ENCODE measurements at places on chromosomes 3 and 15.

DNA sequence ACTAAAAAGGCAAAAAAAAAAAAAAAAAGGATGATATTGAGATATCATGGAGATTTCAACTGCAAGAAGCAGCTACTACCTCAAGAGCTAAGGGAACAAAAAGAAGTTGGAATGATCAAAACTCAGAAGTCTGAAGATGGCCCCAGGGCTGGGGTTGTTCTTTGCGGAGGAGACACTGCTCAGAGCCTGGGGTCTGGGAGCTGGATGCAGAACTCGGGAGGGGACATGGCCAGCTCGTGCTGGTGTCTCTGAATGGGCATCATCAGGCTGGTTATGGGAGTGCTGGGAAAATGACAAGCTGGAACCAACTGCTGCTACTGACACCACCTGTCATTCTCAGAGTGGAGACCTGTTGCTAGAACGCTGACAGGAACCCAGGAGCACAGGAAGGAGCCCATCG lies 14.2 kb upstream of the ADIPOQ start:
- no peak for DNase-seq

DNA sequence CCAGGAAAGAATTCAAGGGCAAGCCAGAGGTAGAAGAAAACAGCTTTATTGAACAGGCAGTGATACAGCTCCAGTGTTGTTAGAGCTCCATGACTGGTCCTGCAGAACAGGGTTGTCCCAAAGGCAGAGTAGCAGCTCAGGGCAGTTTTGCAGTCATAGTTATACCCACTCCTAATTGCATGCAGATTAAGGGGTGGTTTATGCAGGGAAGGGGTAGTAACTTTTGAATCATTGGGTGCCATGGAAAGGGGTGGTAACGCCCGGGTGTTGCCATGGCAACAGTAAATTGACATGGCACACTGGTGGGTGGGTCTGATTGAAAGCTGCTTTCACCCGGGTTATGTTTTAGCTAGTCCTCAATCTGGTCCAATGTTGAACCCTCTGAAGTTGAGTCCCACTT lies 9.7 kb upstream of the RAB6B start:
- DNase-seq = no peak

DNA sequence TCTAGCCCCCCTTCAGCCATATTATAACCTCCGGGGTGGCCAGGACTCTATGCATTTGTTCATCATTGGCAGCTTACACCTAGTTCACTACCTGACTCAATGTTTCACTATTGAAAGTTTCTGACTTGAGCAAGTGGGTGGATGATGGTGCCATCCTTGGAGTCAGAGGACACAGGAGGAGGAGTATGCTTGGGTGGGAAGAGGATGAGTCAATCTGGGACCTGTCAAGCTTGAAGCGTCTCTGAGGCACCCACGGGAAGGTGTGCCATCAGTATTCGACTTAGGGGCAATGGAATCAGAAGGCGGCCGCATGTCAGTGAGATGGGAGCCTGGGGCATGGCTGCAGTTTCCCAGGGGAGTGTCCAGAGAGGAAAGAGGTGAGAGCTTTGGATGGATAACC lies 133.3 kb downstream of the EPHB1 start:
- DNase-seq = no peak

DNA sequence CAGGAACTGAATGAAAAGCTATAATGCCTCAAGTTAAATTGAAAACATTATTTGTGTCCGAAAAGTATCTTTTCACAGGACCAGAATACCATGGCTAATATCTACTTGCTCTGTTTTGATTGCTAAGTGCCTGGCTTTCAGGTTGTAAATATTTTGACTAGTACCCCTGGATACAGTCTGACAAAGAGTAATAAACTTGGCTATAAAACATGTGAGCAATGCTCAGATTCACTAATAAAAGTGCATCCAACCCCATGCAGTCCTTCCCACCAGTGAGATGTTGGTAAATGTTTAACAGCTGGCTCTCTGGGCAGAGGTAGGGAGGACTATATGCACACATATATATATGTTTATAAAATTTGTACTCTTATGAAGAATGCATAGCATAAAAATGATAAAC lies 281.8 kb upstream of the TGFBR2 start:
- DNase-seq = no peak

GRCh38 chr3:38455639-38456430 lies 2.1 kb downstream of the ACVR2B start:
- DNase-seq = peak; percentile 70

DNA sequence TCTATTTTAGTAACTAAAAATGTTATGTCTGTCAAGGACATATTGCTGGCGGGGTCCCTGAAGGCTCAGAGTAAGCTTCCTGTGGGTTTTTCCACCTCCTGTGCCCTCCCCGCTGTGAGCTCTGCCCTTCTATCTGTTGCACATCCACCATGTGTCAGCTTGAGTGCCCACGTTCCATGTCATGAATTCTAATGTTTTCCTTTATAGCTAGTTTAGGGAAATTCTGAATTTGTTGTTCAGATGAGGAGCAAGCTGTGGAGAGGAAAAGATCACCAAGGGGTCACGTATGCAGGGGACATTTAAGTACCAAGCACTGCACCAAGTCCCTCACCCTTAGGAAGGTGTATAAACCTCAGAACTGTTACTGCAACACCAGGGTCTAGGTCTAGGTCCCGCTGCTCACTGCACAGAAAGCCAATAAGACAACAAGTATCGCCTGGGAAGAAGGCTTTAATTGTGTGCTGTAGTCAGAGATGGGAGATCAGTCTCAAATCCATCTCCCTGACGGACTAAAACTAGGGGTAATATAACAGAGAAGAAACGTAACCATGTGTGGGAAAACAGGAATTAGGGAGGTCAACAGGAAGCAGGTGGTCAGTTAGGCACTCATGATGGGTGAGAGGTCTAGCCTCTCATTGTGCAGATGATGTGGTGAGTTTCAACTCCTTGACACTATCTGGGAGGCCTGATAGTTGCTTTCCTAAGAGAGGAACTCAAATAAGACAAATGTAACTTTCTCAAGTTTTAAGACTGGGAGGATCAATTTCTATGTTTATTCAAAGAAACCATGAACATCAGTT lies 9.7 kb downstream of the GP9 start:
- no peak for DNase-seq

GRCh38 chr3:123695731-123696640 lies 111.1 kb upstream of the HACD2 start:
- DNase-seq = no peak

GRCh38 chr3:62109534-62109933 lies 263.8 kb downstream of the FEZF2 start:
- DNase-seq = no peak

GRCh38 chr15:85485956-85486567 lies 105.7 kb downstream of the AKAP13 start:
- peak; percentile 56 for DNase-seq

GRCh38 chr3:148937467-148938255 lies 53.7 kb upstream of the GYG1 start:
- DNase-seq = no peak

GRCh38 chr3:16448639-16449070 lies 64.8 kb downstream of the RFTN1 start:
- no peak for DNase-seq

DNA sequence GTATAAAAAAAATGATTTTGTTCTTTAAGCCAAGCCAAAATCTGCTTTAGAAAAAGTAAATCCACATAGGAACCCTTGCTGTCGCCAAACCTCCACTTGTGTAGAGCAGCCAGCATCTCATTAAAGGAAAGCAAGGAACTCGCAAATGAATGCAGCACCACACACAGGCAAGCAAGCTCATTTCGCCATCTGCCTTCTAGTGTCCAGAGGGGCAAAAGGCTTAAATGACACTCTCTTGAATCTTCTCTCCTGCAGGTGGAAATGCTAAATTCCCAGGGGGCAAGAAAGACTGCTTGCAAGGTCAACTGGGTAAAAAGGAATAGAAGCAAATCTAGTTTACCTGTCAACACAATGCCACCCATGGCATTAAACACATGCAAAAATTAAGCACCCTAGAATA lies 2.4 kb downstream of the MB21D2 start:
- no peak for DNase-seq

GRCh38 chr3:119594066-119594465 lies 3.6 kb upstream of the PLA1A start:
- DNase-seq = no peak

- DNase-seq = peak; percentile 3
These were observed 7.9 kb downstream of the ACAA1 start for GRCh38 chr3:38129058-38129457.

DNA sequence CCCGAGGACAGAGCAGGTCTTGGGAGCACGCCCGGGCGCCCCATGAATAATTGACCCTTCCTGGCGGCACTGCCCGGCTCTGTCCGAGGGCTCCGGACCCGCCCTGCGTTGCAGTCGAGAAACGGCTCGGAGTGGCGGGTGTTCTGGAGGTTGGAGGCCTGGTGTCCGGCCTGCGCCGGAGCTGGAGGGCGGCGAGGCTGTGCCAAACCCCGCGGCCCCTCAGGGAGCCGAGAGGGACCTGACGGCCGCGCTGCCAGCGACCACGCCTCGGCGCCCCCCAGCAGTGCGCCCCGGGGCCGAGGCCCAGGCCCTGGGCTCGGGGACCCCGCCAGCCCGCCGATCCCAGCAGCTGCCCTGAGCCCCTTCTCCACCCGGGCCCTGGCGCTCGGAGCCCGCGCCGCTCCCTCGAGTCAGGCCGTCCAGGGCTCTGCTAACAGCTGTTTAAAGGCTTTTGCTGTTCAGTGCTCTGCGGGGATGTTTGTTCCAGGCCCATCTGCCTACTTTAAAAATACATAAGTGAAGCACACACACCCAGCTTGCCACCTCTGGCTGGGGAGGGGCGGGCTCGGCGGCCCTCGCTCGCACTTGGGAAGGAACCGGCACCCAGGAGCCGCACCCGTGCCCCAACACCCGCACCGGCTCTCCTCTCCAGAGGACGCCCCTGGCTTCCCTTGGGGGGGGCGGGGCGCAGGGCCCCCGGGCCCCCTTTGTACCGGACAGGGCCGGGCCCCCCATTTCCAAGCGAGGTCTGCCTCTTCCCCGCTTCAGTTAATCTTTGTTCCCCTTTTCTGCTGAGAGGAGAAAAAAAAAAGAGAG lies 730 bp upstream of the ZNF710 start:
- peak; percentile 51 for DNase-seq

DNA sequence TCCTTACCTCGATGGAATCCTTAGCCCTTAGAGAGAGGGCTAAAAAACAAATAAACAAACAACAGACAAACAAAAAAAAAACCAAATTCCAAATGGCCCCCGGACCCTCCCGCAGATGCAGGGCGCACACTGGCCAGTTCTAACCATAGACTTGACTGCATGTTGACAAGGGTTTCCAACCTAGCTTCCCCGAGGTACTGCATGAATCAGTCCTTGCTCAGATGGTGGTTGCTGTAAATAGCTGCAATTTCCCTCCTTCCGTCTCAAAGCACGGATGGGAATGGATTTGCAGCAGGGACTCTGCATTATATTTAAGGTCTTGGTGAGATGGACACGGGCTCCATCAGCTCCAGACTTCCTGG lies 162.8 kb downstream of the CD47 start:
- peak; percentile 34 for DNase-seq

- peak; percentile 79 for DNase-seq
These were observed at the start of gene FBLN2 for GRCh38 chr3:13548696-13549622. Gene FBLN2 (plus strand): TSS chr3:13549125. CDS start chr3:13570356, 21,231 bp downstream.

- DNase-seq = no peak
These were observed 72.1 kb downstream of the ABTB1 start for GRCh38 chr3:127744875-127745274.

- no peak for DNase-seq
These were observed 9.8 kb upstream of the CNTN3 start for GRCh38 chr3:74624301-74624700.

- no peak for DNase-seq
These were observed 837.4 kb downstream of the CADM2 start for GRCh38 chr3:85796140-85796539.

All from D341Med (cell line).